ENCODE measurements at places on chromosomes 2 and 18. TPM values are rescaled to one million over a fixed set of nuclear protein-coding genes. Genes with fewer than 3 reads are reported as not detected.

The HOXD3 gene
- not detected for total RNA-seq

The TMEM17 gene
- total RNA-seq = 5.9 TPM

The CPLX4 gene
- not detected for total RNA-seq

The CNTNAP5 gene
- 8.9 TPM for total RNA-seq

DNA sequence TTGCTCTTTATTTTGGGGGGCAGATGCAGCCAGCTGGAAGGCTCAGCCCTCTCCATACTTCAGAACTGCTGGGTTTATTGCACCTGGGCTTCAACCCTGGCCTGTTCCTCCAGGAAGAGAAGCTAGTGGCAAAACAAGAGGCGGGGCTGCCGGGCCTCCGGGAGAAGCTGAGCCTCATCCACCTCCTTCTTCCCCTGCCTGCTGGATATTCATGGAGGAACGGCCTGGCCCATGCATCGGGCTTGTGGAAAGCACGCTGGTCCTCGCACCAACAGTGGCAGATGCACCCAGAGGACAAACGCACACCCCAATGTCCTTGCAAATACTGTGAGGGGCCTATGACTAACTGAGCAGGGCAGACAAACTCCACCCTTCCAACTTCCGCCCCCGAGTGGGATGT lies 30.6 kb downstream of the FAM178B start:
- no peak for DNase-seq
